Naive thymus-derived CD4-positive, alpha-beta T cell (primary cell): ENCODE measurements at places on chromosomes 5 and 9. TPM values are rescaled to one million over a fixed set of nuclear protein-coding genes. Genes with fewer than 3 reads are reported as not detected.

Gene CYSRT1
- 0.46 TPM for total RNA-seq

Gene IL7R
- 472 TPM for total RNA-seq

Gene NDUFS6
- total RNA-seq, result 14.2 TPM

Gene MEGF9
- 11.1 TPM for total RNA-seq

Gene COL23A1
- total RNA-seq, result 0.22 TPM

Gene ELAVL2
- total RNA-seq, result not detected

Gene LTC4S
- total RNA-seq, result 7.2 TPM

Gene MLANA
- not detected for total RNA-seq

Gene SLC34A1
- total RNA-seq, result 0.20 and 0.27 TPM in 2 replicates

Gene TRPM3
- total RNA-seq, result not detected

Gene CTNND2
- 0.15 TPM for total RNA-seq

Gene ZNF618
- 1.4 TPM for total RNA-seq

Gene DRD1
- not detected for total RNA-seq

Gene PPP3R2
- not detected for total RNA-seq

Gene NEUROG1
- total RNA-seq, result not detected

Gene SPATA31D4
- not detected in 2 replicates for total RNA-seq

Gene SLC36A2
- total RNA-seq, result not detected
